ENCODE measurements at places on chromosomes 12 and 14.

GRCh38 chr12:108477055-108477880 lies 37.8 kb upstream of the FICD start:
- DNase-seq = no peak

DNA sequence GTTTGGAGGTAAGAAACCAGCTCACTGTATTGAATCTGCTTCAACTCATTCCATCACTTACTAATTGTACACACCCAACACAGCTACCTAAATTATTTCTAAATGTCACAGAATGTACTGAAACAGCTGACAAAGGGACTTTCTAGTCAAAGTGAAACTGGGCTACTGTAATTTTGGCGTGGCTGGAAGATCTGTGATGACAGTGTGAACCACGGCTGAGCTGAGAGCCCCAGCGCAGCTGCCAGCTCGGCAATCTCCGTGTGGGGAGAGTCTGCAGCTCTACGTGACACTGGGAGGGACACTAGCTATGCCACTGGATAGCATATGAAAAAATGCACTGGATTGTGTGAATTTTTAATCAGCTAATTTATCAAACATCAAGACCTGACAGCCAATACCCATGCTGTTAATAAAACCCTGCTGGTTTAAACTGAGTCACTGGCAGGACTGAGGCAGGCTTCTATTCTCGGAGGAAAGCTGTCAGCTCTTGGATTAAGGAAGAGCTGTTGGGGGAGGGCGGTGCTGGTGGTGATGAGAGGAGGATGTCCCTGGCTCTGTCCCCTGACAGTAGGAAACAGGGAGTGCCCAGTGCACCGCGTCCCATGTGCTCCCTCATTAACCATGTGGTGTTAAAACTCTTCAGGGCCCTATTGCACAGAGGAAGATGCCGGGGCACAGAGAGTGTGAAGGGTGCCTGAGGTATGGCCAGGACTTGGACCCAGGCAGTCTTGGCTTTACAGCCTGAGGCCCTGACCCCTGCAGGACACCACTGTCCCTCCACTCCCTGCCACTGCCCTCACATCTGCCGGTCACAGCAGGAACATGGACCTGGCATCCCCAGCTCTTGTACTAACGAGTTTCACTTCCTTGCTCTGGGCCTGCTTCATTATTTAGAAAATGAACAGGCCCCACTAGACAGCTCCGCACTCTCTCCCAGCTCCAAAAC lies 13.3 kb downstream of the SLC15A4 start:
- no peak for DNase-seq

- no peak for DNase-seq
Observed at GRCh38 chr12:49969027-49969426, 3.7 kb upstream of the AQP6 start.

- no peak for DNase-seq
Observed at GRCh38 chr14:76126076-76126475, 25.6 kb upstream of the GPATCH2L start.

DNA sequence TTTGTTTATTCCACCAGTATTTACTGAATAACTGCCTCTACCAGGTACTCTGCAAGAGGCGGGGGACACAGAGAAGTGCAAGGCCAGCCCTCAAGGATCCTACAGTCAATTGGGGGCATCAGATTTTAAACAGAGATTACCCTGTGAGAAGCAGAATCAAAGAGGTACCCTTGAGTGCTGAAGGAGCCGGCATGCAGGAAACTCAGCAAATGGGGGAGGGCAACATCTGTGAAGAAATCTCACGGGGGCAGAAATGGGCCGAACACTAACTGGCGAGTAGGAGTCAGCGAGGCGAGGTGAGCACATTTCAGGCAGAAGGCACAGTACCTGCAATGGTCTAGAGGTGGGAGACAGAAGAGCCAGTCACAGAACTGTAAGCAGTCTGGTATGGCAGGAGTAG lies 9.0 kb downstream of the GALNT6 start:
- no peak for DNase-seq

DNA sequence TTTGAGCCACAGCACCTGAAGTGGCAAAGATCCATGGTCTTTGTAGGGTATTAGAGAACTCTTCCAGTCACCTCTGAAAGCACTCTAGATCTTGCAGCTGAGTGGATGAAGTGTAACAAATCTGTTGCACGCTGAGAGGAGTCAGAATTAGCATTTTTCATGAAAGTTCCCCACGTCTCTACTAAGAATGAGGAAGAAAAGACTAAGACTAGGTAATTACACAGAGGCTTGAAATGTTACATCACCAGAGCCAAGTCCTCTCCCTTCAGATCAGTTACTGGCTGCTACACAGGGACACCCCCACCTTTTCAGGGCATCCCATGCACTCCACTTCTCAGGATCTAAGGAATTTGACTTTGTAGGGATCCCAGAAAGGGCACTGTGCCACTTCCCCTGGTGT lies 98.6 kb upstream of the FKBP4 start:
- DNase-seq = no peak

GRCh38 chr14:62322216-62322615 lies 560.0 kb downstream of the SNAPC1 start:
- no peak for DNase-seq

GRCh38 chr12:46494424-46494823 lies 121.9 kb upstream of the SLC38A2 start:
- no peak for DNase-seq

DNA sequence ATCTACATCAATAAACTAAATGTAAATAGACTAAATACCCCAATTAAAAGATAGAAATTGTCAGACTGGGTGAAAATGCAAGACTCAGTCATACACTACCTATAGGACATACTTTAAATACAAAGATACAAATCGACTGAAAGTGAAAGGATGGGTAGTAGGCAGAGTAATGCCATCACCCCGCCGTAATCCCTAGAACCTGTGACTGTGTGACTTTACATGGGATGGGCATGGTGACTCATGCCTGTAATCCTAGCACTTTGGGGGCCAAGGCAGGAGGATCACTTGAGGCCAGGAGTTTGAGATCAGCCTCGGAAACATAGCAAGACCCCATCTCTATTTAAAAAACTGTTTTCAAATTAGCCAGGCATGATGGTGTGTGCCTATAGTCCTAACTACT lies 2.6 kb upstream of the EVL start:
- no peak for DNase-seq

- no peak for DNase-seq
Observed at GRCh38 chr14:79118291-79118690, 948.1 kb downstream of the NRXN3 start.

- DNase-seq = no peak
Observed at GRCh38 chr12:115149685-115150378, 465.9 kb upstream of the TBX3 start.

DNA sequence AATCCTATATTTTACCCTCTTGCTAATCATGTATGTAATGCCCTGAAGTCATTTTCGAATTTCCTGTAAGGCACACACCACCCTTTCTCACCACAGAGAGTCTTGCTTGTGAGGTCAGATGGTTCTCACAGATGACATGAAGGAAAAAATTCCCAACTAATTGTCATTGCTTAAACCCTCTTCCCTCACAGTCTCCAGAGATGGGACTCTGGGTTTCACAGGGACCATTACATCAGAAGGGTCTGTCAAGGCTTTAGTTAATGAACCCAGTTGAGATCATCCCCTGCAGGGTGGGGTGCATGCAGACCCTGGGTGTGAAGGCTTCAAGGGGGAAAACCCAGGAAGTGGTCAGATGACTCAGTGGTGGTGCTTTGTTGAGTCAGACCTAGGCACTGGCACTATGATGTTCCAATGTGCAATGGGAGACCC lies 229.6 kb downstream of the BCAT1 start:
- DNase-seq = no peak

DNA sequence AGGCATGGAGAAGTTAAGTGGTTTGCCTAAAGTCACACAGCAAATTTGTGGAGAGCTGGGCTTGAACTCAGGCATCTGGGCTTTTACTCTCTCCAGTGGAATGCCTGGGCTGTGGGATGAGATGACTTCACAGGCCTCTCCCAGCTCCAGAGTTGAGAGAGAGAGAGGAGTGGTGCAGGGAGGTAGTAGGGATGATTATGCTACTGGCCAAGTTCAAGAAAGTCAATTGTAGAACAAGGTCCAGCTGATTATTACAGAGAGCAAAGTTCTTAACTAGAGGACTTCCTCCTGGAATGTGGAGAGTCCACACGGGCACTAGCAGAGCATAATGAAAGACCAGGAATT lies 769 bp upstream of the EMP1 start:
- no peak for DNase-seq

DNA sequence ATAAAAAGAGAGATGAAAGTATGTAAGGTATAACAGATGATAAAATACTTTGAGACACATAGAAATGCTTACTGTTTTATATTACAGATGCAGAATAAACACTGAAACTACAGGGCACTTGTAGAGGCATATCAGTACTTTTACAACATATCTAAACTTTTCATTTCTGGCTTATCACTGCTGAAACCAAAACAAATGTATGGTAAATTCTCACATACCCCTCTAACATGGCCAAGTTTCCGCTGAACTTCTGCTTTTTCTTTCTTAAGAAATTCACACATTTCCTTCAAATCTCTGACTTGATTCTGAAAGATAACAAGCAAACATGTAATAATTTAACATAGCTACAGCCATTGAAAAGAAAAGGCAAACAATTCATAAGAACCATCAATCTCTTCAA lies 33.3 kb upstream of the C12orf50 start:
- no peak for DNase-seq

- no peak for DNase-seq
Observed at GRCh38 chr12:96350982-96351381, 49.3 kb downstream of the CDK17 start.

Measured in HuH-7 (cell line).